ENCODE measurements at places on chromosomes 5 and 9.

DNA sequence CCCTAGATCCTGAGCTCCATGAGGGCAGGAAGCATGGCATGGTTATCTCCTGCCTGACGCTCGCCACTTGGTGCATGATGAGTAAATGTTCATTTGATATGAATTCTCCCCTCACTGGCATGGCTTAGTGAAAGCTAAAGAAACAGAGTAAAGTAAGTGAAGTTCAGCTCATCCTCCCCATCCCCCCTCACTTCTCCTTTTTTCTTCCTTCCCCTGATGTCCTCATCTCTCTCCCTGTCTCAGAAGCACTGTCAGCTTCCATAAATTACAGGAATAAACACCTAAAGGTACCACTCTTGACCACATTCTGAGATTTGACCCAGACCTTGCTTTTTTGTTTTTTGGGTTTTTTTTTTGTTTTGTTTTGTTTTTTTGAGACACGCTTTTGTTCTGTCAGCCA lies 73.3 kb downstream of the SNX18 start:
- DNase-seq = no peak

DNA sequence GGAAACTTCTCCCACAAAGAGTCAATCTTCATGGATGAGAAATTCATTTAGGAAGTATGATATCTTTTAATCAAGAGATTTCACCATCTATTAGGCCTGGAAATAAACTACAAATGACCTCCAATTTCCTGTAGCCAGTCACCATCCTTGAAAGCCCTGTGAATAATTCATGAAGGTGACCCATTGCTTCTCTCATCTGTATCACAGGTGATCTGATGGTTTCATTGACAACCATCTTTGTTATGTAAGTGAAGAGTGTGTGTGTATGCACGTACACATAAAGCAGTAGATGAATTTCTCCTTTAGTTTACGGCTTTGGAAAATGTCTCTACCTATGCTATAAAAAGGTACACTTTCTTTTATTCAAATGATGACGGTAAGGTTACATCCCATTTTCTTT lies 644.1 kb upstream of the KLF4 start:
- no peak for DNase-seq

DNA sequence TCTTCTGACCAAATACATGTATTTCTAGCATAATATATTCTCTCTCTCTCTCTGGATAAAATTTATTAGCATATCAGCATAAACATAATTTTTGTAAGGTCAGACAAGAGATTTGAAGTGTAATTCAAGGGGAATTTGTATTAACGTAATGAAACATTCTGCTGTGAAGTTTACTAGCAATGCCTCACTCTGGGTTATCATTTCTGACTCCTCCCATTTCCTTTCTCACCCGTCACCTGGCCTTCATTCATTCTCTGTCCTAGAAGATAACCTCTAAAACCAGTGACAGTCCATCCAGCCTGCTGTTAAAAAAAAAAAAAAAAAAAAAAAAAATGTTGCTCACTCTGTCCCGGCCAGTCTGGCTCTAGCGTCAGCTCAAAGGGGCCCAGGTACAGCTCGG lies 27.1 kb downstream of the GRAMD2B start:
- no peak for DNase-seq

- no peak for DNase-seq
These were observed 511.7 kb downstream of the BNC2 start for GRCh38 chr9:16358751-16359150.

- no peak for DNase-seq
These were observed 231.6 kb upstream of the ANKH start for GRCh38 chr5:15103130-15103529.

- no peak for DNase-seq
These were observed 78.3 kb upstream of the SEMA6A start for GRCh38 chr5:116652903-116653302.

- DNase-seq = no peak
These were observed 65.2 kb upstream of the RNU6ATAC start for GRCh38 chr9:134229466-134230091.

GRCh38 chr5:34789021-34789531 lies 49.9 kb upstream of the TTC23L start:
- no peak for DNase-seq

- DNase-seq = no peak
These were observed 52.3 kb upstream of the MTAP start for GRCh38 chr9:21750021-21750735.

- no peak for DNase-seq
These were observed 772.3 kb downstream of the MAT2B start for GRCh38 chr5:164277720-164278119.

- DNase-seq = no peak
These were observed 228.2 kb upstream of the TYRP1 start for GRCh38 chr9:12464910-12465512.

DNA sequence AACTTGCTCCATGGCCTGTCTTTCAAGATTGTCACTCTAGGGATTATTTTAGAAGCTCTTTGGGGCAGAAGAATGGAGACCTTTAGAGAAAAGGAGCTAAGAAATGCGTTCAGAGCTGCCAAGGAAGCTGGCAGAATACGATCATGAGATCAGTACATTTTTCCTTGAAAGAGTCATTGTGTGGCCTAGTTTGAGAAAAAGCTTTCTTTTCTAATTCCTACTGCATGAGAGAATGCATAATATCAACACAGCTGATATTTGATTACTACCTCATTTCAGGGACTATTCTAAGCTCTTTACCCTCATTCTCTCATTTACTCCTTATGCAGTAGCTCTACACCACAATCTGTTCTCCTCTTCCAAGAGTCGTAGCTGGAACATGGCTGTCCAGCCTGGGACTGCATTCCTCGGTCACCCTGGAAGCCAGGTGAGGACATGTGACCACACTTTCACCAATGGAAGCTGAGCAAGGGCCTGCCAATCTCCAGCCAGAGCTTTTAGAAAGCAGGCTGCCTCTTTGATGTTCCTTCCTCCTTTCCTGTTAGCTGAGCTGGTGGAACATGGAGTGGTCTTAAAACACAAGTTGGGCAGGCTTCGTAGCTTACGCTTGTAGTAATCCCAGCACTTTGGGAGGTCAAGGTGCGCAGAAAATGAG lies 99.3 kb upstream of the LHFPL2 start:
- no peak for DNase-seq

GRCh38 chr5:80140496-80140895 lies 105.3 kb downstream of the THBS4 start:
- DNase-seq = peak; percentile 26

DNA sequence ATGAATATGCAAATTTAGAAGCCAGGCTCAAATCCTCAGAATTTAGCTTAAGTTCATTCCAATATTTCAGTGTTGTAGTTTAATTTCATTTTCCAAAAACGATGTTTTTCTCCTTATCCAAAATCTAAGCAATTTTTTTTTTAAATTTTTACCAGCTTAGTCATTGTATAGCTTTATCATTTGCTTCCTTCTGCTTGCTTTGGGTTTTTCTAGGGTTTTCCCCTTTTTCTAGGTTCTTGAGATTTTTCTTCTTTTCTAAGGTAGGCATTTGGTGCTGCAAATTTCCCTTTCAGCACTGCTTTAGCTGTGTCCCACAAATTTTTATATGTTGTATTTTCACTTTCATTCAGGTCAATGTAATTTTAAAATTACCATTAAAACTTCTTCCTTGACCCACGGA lies 34.4 kb upstream of the CCDC112 start:
- no peak for DNase-seq

- no peak for DNase-seq
These were observed 371 bp upstream of the PITX1 start for GRCh38 chr5:135034236-135034962.

DNA sequence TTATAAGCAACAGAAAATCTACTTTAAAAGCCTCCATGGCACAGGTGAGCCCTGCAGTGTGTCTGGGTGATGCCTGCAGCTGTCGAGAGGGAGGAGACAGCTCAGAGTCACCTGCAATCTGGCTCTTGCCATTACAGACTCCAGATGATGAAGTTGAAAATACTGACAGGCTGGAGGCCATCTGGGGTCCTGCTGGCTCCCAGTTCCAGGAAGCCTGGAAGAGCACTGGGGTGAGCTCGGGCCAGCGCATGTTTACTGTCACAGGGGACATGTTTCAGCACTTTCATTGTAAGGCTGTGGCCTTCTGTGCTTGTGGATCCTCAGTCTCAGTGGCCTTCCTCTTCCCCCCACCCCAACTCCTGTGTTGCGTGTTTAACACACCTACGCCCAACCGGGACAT lies 28.4 kb downstream of the CEL start:
- DNase-seq = no peak

DNA sequence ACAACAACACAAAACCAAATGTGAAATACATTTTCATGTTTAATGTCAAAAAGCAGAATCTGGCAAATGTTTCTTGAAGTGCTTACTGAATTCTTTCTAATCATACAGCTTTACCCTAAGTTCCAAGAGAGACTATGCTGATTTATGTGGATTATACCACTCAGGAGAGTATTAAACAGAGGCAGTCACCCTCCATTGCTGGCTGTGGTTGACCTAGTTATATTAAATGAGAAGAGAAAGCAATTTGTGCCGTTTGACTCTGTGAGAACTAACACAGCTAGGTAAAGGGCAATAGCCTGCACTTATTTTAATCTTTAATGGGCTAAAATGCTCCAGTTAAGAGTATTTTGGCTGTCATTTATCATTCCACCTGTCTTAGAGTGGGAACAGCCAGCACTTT lies 62.6 kb downstream of the ELL2 start:
- DNase-seq = no peak

DNA sequence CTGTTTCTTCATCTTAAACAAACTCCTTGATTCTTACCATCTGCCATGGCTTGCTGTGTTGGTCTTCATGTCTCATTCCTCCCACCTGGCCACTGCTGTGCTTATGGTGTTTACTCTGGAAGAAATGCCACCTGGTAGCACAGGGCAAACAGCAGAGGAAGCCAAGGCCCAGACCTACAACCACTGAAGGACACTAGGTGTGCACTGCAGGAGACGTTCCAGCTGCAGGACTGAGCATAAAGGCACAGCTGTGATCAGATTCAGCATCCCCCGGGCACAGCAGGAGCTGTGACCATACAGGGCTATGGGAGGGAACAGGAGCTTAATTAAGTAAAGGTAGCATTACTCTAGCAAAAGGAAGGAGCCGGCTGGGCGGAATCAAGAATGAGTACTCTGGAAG lies 12.6 kb upstream of the GNAQ start:
- DNase-seq = no peak

- DNase-seq = no peak
These were observed 29.6 kb upstream of the ASTN2 start for GRCh38 chr9:117444501-117444900.

GRCh38 chr5:1199649-1200494 lies 1.5 kb upstream of the SLC6A19 start:
- DNase-seq = no peak

GRCh38 chr5:116404016-116404415 lies 170.6 kb downstream of the SEMA6A start:
- DNase-seq = no peak

DNA sequence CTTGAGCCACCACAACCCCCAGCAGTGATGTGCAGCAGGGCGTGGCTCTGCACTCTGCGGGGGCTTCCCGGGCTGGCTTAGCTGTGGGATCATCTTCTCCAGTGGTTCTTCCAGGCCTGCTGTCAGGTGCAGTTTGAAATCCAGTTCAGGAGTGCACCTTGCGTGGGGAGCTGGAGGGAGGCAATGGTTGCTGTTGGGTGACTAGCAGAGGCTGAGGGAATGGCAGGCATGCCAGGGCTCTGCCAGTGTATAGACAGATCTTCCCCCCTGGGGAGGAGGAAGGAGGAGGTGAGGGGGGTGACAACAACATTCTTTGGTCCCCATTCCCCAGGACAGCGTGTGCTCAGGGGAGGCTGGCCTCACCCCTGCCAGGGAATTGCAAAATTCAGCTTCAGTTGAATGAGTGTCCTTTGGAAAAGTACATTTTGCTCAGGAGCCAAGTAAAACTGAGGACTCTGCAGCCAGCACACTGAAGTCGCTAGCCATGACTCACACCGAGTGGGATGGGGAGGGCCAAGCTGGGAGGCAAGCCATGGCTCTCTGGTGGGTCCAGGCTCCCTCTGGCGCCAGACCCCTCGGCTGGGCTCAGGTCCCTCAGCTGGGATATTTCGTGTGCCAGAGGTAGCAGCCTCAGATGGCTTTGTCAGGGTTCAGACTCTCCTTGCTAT lies 35.0 kb downstream of the ERGIC1 start:
- DNase-seq = no peak

GRCh38 chr5:43191740-43192557 lies at the start of gene NIM1K:
NIM1K (plus strand) TSS chr5:43192225; CDS start chr5:43245776, 53,551 bp downstream.
- DNase-seq = peak; percentile 38

DNA sequence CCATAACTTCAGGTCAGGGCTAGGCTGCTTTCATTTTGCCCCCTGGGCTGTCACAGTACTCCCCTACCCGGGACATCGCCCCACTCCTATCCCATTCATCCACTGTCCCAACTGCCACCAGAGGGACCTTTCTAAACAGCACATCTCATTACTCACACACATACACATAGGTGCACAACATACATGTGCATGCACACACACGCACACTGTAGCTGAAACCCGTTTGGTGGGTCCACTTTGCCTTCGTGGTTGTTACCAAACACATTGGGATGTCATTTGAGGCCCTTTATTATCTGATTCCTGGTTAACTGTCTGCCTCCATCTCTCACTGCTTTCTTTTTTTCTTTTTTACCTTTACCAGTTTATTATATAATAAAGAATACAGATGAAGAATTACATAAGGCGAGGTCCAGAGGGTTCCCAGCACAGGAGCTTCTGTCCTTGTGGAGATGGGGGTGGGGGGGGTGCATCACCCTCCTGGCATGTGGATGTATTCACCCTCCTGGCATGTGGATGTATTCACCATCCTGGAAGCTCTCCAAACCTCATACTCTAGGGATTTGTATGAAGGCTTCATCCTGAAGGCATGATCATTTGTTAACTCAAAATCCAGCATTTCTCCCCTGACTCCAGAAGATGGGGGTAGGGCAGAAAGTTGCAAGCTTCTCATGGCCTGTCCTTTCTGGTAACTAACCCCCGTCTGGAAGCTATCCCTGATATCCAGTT lies 186.0 kb downstream of the GOLPH3 start:
- DNase-seq = no peak

- no peak for DNase-seq
These were observed 48.8 kb downstream of the CEMIP2 start for GRCh38 chr9:71719562-71719961.

DNA sequence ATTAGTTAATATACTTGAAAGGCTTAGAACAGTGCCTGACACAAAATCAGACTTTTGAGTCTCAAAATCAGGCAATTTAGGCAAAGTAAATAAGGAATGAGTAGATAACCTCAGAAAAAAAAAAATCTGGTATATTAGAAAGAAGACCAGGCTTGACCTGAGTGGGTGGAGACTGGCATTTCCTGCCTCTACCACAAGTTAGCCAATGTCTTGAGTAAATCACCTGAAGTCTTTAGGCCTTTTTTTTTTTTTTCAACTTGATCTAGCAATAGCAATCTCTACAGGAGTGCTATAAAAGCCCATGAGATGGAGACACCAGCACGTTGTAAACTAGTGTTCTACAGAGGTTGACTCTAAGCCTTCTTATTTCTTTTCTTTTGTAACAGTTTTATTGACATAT lies 104.2 kb upstream of the RASEF start:
- DNase-seq = no peak

- no peak for DNase-seq
These were observed 129.0 kb upstream of the ADAMTS16 start for GRCh38 chr5:5011151-5011550.

All from activated T-cell treated with anti-CD3 and anti-CD28 coated beads for 48 hours (primary cell).